ENCODE measurements at places on chromosomes 3 and 15.

GRCh38 chr3:134794323-134794722, 737 bp upstream of the EPHB1 start:
- no peak for DNase-seq

GRCh38 chr3:42290966-42291714, 25.2 kb upstream of the CCK start:
- no peak for DNase-seq

- no peak for DNase-seq
Observed at GRCh38 chr15:73767806-73768501, 14.8 kb upstream of the INSYN1 start.

DNA sequence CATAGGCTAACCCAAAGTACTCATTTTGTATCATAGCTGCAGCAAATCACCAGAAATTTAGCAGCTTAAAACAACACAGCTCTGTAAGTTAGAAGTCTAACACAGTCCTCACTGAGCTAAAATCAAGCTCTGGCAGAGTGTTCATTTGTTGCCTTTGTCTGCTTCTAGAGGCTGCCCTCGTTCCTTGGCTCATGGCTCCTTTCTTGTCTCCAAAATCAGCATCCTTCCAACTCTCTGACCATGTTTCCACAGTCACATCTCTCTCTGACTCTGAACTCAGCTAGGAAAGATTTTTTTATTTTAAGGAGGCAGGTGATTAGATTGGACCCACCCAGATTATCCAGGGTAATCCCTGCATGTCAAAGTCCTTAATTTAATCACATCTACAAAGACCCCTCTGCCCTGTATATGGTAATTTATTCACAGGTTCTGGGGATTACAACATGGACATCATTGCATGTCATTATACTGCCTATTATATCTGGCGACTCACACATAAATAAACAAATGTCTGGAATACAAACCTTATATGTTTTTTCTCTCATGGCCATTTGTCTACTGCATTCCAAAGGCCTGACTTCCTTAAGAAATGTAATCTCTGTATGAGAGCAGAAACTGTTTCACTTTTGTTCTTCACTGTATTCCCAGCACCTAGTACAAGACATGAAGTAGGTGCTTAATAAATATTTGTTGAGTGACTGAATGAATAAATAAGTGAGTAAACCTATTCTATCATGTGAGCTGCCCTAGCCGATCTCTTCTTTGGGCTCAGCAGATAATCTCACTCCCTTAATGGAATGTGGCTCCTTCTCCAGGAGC, 15.1 kb upstream of the UACA start:
- DNase-seq: no peak

DNA sequence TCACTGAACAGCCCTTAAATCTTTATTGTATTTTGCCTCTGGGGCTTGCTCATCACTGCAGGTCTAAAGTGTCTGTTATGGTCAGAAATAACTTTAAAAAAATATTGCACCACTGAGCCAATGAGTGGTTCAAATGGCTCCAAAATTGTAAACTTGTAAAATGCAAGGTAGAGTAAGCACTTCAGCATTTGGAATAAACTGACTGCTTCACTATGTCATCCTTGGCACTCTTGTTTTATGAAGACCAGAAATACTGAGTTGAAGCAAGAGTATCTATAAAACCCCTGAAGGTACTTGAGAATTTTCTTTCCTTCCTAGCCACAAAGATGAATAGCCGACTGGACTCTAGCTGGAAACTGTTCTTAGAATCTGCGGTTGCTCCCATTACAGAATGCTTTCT, 390.3 kb upstream of the DPH6 start:
- DNase-seq: no peak

DNA sequence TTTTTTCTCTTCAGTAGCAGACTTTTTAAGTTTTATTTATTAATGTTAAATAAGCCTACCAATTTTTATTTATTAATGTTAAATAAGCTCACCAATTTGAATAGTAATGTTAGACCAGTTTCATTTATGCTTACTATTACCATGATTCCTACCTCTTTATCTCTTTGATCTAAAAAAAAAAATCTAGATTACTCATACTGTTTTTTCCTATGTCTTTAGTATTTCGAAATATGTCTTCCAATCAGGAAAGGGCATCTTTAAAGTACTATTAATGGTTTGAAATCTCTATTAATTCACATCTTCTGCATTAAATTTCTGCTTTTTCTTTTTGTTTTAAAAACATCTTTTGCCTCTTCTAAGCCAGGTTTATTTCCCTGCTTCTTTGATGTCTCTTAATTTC, 27.5 kb upstream of the MAPKBP1 start:
- DNase-seq: no peak

DNA sequence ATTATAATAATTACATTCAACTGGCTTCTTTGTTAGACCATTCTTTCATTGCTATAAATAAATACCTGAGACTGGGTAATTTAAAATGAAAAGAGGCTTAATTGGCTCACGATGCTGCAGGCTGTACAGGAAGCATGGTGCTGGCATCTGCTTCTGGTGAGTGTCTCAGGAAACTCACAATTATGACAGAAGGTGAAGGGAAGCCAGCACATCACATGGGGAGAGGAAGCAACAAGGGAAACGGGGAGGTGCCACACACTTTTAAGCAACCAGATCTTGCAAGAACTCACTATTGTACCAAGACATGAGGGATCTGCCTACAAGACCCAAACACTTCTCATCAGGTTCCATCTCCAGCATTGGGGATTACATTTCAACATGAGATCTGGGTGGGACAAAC, 413.1 kb upstream of the ARRDC4 start:
- no peak for DNase-seq

- no peak for DNase-seq
Observed at GRCh38 chr15:73710321-73710720, 26.1 kb downstream of the CD276 start.

GRCh38 chr15:90086868-90087268, 15.4 kb downstream of the IDH2 start:
- DNase-seq: peak; percentile 85

GRCh38 chr3:26438325-26438940, 184.1 kb upstream of the LRRC3B start:
- DNase-seq: no peak

GRCh38 chr15:37791693-37792092, 142.7 kb upstream of the TMCO5A start:
- DNase-seq: no peak

DNA sequence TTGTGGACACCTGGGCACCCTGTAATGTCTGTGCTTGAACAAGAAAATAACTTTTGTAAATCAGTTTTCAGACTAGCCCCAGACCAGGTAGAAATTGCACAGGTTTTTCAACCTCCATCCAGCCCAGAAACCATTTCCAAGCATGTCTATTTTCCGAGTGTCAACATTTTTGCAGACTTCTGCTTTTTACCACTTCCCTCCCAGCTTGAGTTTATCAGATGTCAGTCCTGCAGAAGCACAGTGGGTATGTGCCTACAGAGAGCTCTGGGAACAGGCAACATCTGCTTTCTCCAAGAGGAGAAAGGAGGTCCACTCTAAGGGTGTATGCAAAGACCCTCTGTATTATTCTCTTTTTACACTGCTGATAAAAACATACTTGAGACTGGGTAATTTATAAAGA, 83.9 kb downstream of the LRRK1 start:
- no peak for DNase-seq

DNA sequence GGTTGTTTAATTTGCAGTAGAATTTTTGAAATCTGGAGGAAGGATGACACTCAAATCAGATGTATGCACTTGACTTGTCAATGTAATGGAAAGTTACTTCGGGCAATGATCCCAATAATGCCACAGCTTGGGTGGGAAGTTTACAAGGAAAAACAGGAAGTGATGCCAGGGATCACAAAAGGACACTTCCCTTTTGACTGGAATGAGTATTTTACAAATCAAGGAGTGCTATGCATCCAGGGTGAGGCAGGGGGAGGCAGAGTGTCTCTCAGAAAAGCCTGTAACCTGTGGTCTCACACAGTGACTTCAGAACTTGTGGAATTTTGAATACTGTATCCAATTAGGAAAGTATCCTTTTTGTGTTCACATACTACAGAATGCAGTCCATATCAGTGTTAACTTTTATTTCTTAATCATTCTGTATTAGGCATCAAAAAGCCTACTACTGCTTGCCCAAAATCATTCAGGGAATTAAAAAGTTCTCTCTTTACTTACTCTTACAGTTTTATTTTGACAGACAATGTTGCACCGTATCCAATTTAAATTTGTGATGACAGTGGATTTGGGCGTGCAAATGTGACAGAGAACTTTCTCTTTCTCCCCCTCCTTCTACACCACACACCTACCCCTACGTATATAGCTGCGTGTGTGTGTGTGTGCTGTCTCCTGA, 445.1 kb downstream of the MECOM start:
- DNase-seq: peak; percentile 94

GRCh38 chr3:119579366-119580066, at the start of gene ADPRH:
Gene ADPRH (plus strand): TSS chr3:119579492. CDS start chr3:119582170, 2,678 bp downstream.
- DNase-seq: peak; percentile 66

GRCh38 chr15:80105595-80105994, 46.1 kb downstream of the ZFAND6 start:
- peak; percentile 31 for DNase-seq

DNA sequence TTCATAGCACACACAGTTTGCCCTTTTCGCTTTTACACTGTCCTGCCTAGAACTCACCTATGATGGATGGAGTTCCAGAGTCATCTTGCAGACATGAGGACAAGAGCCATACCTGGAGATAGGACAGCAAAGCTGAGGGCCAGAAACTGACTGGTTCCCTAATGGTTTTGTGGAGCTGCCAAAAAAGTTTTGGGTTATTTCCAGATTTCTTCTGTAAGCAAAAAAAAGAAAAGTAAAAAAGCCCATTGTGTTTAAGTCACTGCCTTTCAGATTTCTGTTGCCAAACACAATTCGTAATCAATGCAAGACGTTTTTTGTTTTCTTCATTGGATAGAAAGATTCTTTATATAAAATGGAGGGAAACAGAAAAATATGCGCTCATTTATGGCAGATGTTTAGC, 42.4 kb upstream of the KY start:
- no peak for DNase-seq

DNA sequence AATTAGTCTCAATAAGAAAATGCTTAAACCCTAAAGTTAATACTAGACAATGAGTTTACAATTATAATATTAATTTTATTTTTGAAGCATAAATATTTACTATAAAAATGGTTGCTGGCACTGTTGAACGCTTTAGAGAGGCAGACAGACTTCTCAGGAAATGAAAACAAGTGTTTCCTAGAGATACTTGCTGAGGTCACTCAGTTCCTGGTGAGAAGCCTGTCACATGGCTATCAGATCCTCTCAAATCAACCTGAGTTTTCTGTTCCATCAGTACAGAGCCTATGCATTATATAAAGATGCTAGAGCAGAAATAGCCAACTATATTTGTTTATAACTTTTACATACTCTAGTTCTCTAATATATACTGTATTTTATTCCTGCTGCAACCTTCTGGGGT, 109.2 kb downstream of the MYO5A start:
- no peak for DNase-seq

- DNase-seq: peak; percentile 12
Observed at GRCh38 chr15:41827290-41827879, 507 bp upstream of the JMJD7 start.

- DNase-seq: no peak
Observed at GRCh38 chr15:27821273-27821672, 277.8 kb downstream of the OCA2 start.

DNA sequence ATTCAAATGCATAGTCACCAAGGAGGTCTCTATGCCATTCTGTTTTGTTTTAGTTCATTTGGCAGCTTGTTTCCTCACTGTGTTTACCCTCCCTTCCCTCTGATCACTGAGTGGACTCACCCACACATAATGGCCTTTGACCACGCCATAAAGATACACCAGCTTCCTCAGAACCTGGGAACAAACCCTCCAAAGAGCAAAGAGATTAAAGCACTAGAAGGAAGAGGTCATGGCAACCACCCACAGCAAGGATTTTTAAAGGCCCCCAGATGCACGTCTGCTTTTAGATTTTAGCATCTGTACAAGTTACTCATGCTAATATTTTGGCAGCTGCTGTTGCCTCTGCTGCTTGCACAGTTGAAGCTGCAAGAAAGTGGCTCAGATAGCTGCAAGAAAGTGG, 47.9 kb upstream of the CADPS start:
- no peak for DNase-seq

DNA sequence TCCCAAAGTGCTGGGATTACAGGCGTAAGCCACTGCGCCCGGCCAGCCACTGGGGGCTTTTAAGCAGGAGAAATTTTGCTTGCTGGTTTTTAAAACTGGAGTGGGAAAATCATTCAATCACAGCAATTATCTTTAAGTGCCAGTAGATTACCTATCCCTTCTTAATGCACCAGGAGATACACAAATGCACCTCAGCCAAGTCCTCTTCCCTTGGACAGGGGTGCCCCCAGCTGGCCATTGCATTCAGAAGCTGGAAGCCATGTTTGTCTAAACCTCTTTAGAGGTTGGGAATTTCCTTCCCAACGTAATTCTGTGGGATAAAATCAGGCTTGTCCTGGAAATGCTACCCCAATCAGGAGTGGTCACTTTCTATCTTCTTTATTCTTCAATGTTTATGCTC, 26.6 kb downstream of the MIX23 start:
- peak; percentile 84 for DNase-seq

DNA sequence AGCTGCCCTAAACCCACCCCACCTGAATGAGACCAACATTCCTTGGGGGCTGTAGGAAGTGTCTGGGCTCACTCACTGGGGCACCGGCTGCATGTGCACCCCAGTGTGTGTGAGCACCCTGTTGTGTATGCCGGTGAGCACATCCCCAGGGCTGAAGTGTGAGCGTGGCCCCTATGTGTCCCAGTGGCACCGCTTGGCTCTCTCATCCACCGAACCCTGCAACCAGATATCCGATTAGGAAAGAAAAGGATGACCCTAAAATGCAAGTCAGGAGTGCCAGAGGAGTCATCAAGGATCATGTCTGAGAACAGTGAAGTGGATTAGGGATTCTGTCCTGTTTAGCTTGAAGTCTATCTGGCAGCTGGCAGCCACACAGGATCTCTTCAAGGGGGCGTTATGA, 84.0 kb upstream of the ALDH1L1 start:
- DNase-seq: no peak

GRCh38 chr3:108182339-108182738, 39.9 kb downstream of the IFT57 start:
- DNase-seq: no peak

- DNase-seq: no peak
Observed at GRCh38 chr3:31390466-31390865, 142.3 kb upstream of the STT3B start.

DNA sequence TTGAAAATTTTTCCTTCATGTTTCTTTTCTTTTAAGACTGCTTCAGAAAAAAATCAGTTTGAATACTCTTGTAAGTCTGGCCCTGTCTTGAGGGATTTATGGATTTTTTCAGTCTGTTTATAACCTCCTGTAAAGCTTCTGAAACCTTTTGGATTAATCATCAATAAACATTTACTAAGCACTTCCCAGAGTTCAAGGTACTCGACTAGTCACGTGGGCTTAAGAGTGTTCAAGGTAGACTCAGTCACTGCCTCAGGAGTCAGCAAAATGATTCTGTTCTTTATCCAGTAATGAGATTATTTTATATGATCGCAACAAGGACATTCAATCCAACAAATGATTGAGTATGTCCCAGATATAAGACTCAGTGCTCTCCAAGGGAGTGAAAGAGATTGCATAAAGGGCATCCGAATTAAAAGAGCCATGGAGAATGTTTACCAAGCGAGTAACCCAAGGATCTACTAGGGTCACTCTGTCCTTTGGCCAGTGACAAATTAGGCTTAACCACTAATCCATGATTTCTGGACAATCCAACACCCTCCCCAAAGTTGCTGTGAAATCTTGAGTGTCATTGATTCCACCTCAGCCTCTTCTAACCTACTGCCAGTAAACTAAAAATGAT, 726.6 kb upstream of the NAALADL2 start:
- DNase-seq: peak; percentile 20

GRCh38 chr3:38549082-38549481, 52.9 kb downstream of the EXOG start:
- DNase-seq: no peak

Measured in HT-29 (cell line).